ENCODE measurements at places on chromosomes 6 and 20.

- DNase-seq: no peak
These were observed 86.9 kb upstream of the FRMD1 start for GRCh38 chr6:168165891-168166290.

GRCh38 chr20:34459209-34459897 is 56.9 kb upstream of the DYNLRB1 start:
- DNase-seq: no peak

- DNase-seq: peak; percentile 6
These were observed 174.1 kb downstream of the BMP7 start for GRCh38 chr20:57092112-57092899.

- DNase-seq: no peak
These were observed 62.4 kb downstream of the PDE10A start for GRCh38 chr6:165600606-165601005.

GRCh38 chr20:48799328-48800105 is 28.3 kb downstream of the PREX1 start:
- no peak for DNase-seq

DNA sequence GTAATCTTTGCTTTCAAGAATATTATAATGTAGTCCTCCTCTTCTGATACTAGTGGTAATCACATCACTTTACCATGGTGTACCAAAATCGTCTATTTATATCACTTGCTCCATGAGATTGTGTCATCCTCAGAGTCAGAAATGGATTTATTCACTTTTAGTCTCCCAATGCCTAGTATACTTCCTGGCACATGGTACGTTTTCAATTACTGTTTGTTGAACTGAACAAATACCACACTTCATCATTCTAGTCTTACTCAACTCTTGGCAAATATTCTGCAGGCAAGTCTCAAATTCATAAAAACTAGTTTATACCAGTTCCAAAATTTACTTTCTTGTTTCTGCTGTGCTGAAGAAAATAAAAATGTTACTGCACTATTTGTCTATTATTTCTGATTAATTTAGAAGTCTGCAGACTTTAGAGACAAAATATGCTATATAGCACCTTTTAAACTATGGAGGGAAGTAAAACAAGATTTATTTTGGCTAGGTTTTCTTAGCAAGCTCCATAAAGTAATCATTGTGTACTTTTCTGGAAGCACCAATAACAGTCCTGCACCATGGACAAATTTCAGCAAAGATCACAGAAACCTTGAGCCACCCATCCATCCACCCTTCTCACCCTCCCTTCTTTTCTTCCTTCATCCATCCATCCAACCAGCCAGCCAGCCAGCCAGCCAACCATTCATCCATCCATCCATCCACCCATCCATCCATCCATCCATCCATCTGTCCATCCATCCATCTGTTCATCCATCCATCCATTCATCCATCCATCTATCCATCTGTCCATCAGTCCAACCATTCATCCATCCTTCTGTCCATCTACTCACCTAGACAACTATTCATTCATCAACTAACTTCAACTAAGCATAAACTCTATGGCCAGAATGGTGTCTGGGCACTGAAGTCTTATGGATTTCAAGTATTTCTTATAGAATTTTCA is 102.1 kb upstream of the STMND1 start:
- no peak for DNase-seq

DNA sequence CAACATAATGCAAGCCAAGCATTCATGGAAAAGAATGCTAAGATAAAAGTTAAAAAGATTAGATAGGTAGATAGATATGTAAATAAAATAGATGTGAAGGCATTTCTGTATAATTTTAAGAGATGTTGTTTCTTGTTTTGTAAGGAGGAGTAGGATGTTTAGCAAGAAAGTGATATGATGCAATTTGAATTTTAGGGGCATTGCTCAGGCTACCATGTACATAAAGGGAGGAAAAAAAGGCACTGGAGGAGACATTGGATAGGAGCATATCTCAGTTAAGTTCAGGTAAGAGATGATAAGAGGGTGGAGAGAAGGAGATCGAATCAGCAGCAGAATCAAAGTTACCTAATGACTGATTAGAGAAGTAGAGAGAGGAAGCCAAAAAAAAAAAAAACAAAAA is 194.7 kb downstream of the TENT5A start:
- DNase-seq: no peak

- no peak for DNase-seq
These were observed 411.2 kb upstream of the SPTLC3 start for GRCh38 chr20:12597551-12597950.

- no peak for DNase-seq
These were observed 226.1 kb downstream of the SOD2 start for GRCh38 chr6:159466926-159467325.

GRCh38 chr6:11601776-11602605 is 64.4 kb downstream of the TMEM170B start:
- DNase-seq: no peak

DNA sequence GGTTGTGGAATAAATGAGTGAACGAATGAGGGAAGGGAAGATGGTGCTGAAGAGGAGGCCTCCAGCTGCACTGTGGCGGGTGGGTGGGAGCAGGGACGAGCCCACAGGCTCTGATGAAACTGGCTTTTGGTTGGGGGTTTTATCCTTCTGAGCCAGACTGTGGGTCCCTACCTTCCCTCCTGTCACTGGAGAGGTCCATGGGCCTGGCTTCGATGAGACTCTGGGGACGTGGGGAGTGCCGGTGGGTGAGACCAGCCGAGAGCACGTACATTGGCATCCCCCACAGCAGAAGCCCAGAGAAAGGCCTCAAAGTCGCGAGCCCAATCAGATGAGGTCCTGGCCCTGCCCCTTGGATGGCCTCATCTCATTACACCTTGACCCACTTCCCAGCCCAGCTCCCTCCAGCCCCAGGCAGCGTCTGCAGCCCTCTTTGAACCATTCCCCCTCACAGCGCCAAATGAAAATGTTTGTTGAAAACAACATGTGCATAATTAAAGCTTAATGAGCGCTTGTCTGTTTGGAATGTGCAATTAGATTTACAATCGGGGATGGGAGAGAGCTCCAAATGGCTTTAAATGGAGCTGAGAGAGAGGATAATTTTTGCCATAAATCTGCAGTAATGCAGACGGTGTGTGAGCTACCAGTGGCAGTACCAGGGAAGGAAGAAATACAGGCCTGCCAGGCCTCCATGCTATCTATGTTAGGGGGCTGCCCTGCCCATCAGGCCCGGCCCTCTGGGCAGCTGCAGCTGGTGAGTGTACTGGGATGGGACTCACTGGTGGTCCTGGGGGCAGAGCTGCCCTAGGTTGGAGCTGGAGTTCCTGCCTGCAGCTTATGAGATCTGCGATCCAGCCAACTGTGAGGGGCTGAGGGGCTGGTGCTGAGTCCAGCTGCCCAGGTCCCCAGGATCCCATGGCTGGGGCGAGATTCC is 47.2 kb downstream of the TOX2 start:
- DNase-seq: no peak

- no peak for DNase-seq
These were observed 69.3 kb downstream of the CDS2 start for GRCh38 chr20:5196149-5196548.

- no peak for DNase-seq
These were observed 133.9 kb downstream of the KCNQ5 start for GRCh38 chr6:72755752-72756151.

- DNase-seq: no peak
These were observed 10.6 kb downstream of the ARMH2 start for GRCh38 chr6:24788031-24788665.

GRCh38 chr20:33568868-33569801 is 79.2 kb downstream of the CBFA2T2 start:
- no peak for DNase-seq

- DNase-seq: no peak
These were observed 475.6 kb upstream of the CHD6 start for GRCh38 chr20:42093542-42094440.

DNA sequence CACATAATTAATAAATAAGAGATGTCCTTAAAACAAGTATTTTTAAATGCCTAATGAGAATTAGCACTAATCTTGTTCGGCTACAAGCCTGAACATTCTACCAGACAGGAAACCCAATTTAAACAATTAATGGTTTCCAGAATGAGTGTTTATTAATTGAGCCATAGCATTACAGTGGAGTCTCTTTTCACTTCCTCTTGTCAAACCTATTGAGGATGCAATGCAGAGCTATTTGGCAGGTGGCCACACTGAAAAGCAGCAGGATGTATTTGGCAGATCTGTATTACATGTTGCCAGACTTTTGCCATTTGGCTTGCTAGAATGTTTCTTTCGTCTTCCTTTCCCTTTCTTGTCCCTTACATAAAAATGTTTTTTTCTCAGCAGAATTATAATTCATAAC is 475.2 kb upstream of the MARCKS start:
- no peak for DNase-seq

DNA sequence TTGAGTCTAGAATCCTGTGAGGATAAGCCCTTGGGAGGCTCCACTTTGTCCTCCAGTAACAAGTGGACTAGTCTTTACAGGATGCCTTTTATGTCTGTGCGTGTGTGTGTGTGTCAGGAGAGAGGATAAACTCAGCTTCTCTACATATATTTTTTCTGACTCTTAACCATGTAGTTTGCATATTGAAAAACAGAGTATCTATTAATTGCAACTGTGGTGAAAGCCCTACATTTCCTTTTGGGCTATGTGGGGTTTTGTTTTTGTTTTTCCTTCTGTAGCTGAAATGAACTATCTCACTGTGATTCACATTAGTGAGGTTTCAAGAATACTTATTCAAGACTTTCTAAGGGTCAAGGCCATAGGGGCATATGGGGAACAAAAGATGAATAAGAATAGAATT is 17.7 kb downstream of the TPBG start:
- no peak for DNase-seq

DNA sequence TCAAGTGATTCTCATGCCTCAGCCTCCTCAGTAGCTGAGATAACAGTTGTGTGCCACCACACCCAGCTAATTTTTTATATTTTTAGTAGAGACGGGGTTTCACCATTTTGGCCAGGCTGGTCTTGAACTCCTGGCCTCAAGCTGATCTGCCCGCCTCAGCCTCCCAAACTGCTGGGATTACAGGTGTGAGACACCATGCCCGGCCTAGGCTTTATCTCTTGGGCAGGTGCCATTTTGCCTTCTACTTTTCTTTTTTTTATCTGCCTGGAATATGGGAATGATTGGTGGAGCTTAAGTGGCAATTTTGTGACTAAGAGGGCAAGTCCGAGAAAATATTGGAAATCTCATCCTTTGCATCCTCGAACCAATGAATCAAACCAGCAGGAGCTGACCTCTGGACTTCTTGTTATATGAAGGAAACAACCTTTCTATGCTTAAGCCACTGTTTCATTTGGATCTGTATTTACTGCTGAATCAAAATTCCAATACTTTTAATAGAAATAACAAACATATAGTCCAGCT is 128.9 kb upstream of the ZNF217 start:
- no peak for DNase-seq

DNA sequence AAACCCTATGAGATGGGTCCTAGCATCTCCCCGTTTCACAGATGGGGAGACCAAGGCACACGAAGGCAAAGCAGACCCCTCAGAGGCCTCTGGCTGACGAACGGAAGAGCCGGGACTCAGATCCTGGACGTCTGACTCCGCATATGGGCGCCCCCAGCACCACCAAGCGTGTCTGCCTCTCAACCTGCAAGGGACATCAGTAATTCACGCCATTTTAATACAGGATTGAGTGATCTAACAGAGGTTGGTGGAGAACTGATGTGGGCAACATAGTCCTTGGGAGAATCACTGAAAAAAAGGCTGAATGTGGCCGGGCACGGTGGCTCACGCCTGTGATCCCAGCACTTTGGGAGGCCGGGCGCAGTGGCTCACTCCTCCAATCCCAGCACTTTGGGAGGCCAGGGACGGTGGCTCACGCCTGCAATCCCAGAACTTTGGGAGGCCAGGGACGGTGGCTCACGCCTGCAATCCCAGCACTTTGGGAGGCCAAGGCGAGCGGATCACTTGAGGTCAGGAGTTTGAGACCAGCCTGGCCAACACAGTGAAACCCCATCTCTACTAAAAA is 206.6 kb downstream of the DLL1 start:
- DNase-seq: no peak

DNA sequence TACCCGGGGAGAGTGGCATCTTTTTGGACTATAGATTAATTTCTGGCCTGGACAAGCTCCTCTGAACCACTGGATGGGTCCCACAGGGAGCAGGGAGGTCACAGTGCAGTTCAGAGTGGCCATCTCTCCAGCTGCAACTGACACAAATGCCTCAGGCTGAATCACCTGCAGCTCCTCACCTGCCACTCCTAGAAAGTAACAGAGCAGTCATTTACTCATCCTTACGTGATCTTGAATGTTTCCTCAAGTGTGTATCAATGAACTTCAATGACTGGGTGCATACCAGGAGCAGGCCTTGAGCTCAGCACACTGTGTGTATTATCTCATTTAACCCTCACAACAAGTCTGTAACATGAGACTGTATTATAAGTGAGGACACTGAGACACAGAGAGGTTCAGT is 40.0 kb upstream of the SIRPG start:
- no peak for DNase-seq

DNA sequence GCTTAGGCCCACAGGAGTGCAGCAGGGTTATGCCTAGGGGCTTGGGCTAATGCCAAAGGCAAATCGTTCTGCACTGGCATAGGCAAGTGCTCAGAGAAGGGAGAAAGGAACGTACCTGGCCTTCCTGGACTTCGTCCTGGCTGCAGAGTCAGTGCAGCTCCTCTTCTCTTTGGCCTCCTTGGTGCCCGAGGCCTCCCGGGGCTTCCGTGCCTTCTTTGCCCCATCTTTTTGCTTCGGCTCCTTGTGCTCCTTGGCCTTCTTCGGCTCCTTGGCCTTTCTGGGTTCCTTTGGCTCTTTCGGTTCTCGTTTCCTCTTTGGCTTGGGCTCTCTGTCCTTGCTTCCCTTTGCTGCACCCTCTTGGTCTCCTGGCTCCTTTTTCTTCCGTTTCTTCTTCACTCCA is 85.2 kb downstream of the CHD6 start:
- no peak for DNase-seq

DNA sequence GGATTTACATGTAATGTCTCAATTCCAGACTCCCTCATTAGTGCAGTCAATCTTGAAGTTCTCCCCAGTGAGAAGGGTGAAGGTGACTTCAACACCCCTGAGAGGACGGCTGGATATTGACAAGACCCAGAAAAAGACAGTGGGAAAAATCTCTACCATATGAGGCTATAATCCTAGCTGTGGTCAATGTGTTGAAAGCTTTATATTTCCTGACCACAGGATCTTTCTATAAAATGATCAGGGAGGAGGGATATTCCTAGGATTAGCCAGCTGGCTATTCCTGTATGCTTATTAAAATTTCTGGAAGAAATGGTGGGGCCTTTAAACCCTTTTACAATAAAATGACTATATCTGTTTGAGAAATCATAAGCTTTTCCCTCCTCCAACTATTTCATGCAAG is 43.0 kb downstream of the TFAP2B start:
- DNase-seq: no peak

DNA sequence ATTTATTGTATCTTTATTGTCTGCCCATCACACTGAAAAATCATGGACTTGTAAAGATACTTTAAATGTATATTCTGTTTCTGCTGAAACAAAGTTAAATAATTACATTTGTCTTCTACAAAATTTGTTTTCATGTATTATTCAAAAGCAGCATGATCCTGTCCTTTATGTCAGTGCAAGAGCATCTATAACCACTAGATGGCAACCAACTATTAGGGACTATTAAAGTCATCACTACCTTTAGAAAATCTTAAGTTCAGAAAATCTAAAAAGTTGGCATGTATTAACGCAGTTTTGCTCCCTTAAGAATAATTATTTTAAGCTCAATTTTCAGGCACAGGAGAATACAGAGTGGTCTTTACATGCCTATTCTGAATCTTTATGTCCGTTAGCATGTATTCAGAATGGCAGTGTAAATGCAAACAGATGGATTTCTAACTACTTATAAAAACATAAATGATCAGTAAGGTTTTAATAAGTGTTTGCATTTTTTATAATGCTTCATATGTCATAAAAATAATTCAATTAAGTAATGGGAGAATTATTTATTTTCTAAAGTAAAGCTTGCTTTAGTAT is 17.8 kb downstream of the TMEM30A start:
- no peak for DNase-seq
